Left ventricle myocardium inferior (tissue), 1 donor: ENCODE measurements at places on chromosomes 2 and 18. TPM values are rescaled to one million over a fixed set of nuclear protein-coding genes. Genes with fewer than 3 reads are reported as not detected.
A peak's percentile ranks its signal among the peaks of the same experiment; 100 is the strongest.

SERPINB8 gene
- 2.3 TPM for total RNA-seq

DNA sequence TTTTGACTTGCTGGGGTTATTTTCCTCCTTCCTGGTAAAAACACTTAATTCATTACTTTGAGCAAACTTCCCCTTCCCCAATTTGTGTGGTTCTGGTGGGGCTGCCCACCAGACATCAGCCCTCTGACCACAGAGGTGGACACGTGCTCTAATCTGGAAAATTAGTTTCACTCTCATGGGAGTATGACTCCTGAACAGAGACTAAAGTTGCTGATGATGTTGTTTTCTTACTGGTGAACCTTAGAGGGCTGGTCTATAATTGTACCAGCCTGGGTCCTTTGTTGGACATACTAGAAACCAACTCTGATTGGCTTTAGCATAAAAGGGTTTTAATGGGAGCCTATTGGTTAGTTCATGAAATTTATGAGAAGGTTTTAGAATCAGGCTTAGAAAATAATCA, 54.1 kb upstream of the ACYP2 start:
- no peaks in the 10 kb centered on the region for H3K4me1 ChIP-seq
- H3K36me3 ChIP-seq, result peaks cover 11% of the 10 kb centered on the region
- H3K4me3 ChIP-seq, result no peak overlapping the region
- no peaks in the 10 kb centered on the region for H3K27me3 ChIP-seq

GRCh38 chr2:33051586-33052360, 105.0 kb downstream of the LTBP1 start:
- no peak overlapping the region for H3K27ac ChIP-seq
- H3K4me1 ChIP-seq, result peaks cover 15% of the 10 kb centered on the region
- H3K27me3 ChIP-seq, result no peaks in the 10 kb centered on the region

PCARE gene
- total RNA-seq, result 0.74 TPM

DNA sequence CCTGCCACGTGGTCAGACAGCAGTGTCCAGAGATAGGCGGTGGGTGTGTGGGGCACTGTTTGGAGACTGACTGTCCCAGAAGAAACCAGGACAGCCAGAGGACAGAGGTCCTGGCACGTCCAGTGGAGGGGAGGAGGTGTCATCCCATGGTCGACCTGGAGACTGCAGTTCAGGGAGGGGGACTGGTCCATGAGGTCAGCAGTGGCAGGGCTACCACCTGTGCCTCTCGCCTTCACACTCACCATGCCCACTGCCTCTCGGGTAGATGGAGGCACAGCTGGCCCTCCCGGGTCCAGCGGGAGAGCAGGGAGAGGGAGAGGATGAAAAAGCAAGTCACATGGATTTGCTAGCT, 53.9 kb downstream of the INHBB start:
- no peak overlapping the region for H3K4me3 ChIP-seq
- no peak for DNase-seq
- no peak overlapping the region for H3K27ac ChIP-seq
- no peaks in the 10 kb centered on the region for H3K36me3 ChIP-seq
- peaks cover 62% of the 10 kb centered on the region for H3K27me3 ChIP-seq

MAP2 gene
- total RNA-seq, result 6.2 TPM

GRCh38 chr2:31903109-31903780, 107.6 kb downstream of the MEMO1 start:
- peaks cover 35% of the 10 kb centered on the region for H3K36me3 ChIP-seq
- no peaks in the 10 kb centered on the region for H3K27me3 ChIP-seq
- no peaks in the 10 kb centered on the region for H3K4me1 ChIP-seq
- H3K4me3 ChIP-seq, result no peak overlapping the region
- H3K27ac ChIP-seq, result no peak overlapping the region

SPDYA gene
- total RNA-seq, result 0.14 TPM

LIPG gene
- total RNA-seq, result not detected

DNA sequence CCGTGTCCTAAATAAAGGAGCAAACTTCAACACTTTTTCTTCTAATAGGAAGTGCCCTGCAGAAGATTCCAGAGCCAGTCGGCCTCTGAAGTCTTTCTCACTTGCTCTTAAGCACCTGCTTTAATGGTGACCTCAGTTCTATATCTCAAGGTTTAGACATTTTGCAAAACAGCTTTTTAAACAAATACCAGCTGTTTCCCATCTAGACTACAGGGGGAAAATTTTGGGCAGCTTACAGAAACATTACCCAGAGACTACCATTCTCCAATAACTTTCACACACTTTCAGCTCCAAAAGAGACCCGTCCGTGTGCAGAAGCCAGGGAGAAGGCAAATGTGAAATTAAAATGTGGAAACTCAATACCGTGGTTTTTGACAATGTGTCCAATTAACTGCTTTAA, 285.3 kb upstream of the CCDC68 start:
- H3K27ac ChIP-seq, result peak overlapping the region; percentile 88
- H3K4me1 ChIP-seq, result peaks cover 91% of the 10 kb centered on the region
- H3K4me3 ChIP-seq, result peak overlapping the region; percentile 1
- H3K27me3 ChIP-seq, result no peaks in the 10 kb centered on the region
- no peak for DNase-seq
- H3K36me3 ChIP-seq, result no peaks in the 10 kb centered on the region
